ENCODE measurements at places on chromosomes 4 and X.

DNA sequence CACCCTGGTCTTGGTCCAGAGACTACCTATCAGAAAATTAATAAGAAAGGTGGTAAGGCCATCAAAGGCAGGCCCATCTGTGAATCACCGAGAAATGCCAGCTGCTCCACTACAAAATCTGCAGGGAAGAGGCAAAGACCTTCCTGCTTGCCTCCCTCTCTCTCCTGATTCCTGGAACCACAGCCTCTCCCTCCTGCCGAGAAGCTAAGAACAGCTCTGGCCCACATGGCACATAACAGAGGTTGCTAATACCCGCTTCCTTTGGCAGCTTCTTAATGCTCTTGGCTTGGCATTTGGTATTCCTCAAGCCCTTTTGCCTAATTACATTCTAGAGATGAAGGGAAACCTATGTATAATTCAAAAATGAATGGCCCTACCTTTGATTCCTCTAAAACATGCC is 32.9 kb downstream of the RAI2 start:
- no peak for DNase-seq

DNA sequence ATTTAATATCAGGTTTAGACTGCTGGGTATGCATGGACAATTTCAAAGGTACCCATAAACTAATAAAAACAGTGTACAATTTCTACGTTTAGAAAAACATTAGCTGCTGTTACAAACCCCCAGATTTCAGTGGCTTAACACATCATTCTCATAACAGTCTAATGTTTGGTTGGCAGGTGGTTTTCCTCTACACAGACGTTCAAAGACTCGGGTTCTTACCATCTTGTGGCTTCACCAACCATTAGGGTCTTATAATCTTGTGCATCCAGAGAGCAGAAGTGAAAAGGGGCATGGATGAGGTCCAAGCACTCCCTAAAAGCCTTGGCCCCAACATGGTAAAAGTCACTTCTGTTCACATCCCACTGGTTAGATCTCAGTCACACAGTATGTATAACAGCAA is 71.6 kb downstream of the SH3RF1 start:
- no peak for DNase-seq

DNA sequence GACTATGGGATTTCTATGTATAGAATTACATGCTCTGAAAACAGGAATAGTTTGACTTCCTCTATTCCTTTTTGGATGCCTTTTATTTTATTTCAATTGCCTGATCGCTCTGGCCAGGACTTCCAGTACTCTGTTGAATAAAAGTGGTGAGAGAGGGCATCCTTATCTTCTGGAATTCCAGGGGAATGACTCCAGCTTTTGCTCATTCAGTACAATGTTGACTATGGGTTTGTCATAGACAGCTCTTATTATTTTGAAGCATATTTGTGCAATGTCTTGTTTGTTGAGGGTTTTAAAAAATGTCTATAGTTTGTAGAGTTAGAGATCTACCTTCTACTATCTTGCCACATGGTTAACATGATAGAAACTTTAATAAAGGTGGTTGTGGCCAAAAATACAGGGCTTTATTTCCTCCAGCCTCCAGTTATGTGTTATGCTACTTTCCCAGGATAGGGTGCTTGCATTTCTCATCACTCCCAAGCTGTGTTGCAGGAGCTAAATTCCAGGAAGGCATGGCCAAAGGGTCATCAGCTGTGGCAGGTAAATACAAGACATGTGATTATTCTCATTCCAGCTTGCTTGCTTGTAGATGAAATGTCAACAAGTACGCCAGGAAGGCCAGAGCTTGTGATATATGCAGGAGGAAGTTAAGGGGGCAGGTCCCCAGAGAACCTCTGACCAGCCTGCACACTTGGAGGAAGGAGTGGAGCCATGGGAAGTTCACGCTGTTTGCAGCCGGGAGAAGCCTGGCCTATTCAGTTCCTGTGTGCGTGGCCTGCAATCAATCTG is 142.4 kb upstream of the CPXCR1 start:
- DNase-seq, result no peak

GRCh38 chr4:139824882-139825522 is 159.4 kb downstream of the MGST2 start:
- DNase-seq, result no peak

Data from AML-193 (cell line).